ENCODE measurements at places on chromosomes 6 and 20.

- no peak for DNase-seq
Observed at GRCh38 chr20:24872291-24873024, 76.6 kb upstream of the CST7 start.

- DNase-seq: no peak
Observed at GRCh38 chr6:28368522-28368921, 18.8 kb downstream of the ZKSCAN3 start.

DNA sequence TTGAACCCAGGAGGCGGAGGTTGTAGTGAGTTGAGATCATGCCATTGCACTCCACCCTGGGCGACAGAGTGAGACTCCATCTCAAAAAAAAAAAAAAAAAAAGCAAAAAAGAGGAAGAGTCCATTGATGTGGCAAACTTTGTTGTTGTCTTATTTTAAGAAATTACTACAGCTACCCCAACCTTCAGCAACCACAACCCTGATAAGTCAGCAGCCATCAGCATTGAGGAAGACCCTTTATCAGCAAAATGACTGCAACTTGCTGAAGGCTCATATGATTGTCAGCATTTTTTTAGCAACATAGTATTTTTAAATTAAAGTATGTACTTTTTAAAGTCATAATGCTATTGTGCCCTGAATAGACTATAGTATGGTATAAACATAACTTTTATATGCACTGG is 48.8 kb downstream of the ZFP64 start:
- DNase-seq: no peak

- DNase-seq: no peak
Observed at GRCh38 chr6:8436966-8437365, 1.6 kb upstream of the SLC35B3 start.

DNA sequence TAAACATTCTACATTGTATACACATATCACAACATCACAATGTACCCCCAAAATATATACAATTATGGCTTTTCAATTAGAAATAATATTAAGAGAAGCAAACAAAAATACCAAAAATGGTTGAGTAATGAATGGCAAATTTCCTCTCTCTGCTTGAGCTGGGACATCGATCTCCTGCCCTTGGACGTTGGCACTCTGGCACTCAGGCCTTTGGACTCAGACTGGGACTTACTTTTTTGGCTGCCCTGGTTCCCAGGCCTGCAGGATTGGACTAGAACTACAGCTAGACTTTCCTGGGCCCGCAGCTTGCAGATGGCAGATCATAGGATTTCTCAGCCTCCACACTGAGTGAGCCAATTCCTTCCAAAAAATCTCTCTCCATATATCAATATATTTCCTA is 52.9 kb upstream of the KCNK16 start:
- DNase-seq: no peak

DNA sequence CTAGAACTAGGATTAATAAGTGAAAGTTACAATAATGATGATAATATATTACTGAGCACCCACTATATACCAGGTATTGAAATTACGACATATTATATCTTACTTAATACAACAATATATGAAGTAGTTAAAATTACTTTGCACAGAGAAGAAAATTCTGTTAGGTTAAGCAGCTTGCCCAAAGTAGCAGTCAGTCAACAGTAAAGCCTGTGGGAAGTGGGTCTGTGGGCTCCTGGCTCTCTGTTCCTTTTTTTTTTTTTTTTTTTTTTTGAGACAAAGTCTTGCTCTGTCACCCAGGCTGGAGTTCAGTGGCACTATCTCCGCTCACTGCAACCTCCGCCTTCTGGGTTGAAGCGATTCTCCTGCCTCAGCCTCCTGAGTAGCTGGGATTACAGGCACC is 4.8 kb upstream of the GTF2H4 start:
- no peak for DNase-seq

DNA sequence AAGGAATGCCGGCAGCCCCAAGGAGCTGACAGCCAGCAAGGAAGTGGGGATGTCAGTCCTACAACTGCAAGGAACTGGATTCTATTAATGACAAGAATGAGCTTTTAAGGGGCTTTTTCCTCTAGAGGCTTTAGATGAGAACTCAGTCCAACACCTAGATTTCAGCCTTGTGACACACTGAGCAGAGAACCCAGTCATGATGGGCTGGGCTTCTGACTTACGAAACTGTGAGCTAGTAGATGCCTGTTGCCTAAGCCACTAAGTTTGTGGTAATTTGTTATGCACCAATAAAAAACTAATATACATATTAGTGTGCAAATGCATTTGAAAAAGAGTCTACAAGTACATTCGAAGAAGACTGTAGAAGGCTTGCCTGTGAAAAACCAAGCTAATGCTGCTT is 263.3 kb downstream of the SOX4 start:
- DNase-seq: no peak

- no peak for DNase-seq
Observed at GRCh38 chr6:107546691-107547450, 57.0 kb downstream of the SOBP start.

DNA sequence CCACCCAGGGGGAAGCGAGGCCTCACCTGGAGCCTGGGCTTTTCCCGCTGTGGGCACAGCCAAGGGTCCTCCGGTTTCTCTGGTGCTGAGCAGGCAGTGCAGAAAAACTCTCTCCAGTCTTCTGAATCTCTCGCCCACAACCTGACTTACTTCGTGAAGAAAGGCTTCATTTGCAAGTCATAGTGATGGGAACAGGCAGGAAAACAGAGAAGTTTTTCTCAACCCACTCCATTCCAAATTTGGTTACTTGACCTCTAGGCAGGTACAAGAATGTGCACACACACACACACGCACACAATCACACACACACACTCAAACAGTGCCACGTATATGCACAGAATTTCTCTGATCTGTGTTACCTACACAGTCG is 524.5 kb downstream of the CD83 start:
- no peak for DNase-seq
